ENCODE measurements at places on chromosomes 4 and X. TPM values are rescaled to one million over a fixed set of nuclear protein-coding genes. Genes with fewer than 3 reads are reported as not detected.

TACR3 gene
- under 0.01 TPM for total RNA-seq

STAP1 gene
- not detected for total RNA-seq

TEX13B gene
- total RNA-seq, result 0.12 TPM

TBX22 gene
- total RNA-seq, result not detected

PWWP3B gene
- 35.0 TPM for total RNA-seq

PHEX gene
- 1.00 TPM for total RNA-seq

ATP6AP1 gene
- 58.3 TPM for total RNA-seq

NXF2 gene
- not detected for total RNA-seq

C4orf46 gene
- 9.4 TPM for total RNA-seq

NAP1L2 gene
- 3.9 TPM for total RNA-seq

GLA gene
- 21.6 TPM for total RNA-seq

ABLIM2 gene
- not detected for total RNA-seq

SMARCA1 gene
- 65.7 TPM for total RNA-seq

SLITRK2 gene
- under 0.01 TPM for total RNA-seq

RUFY3 gene
- total RNA-seq, result 97.8 TPM

DTHD1 gene
- not detected for total RNA-seq

PCYT1B gene
- 2.1 TPM for total RNA-seq

MAGEA9B gene
- not detected for total RNA-seq

BANK1 gene
- 1.00 TPM for total RNA-seq

RTL5 gene
- 2.2 TPM for total RNA-seq

IL9R gene
- total RNA-seq, result under 0.01 TPM

MFAP3L gene
- 2.6 TPM for total RNA-seq

SMIM14 gene
- total RNA-seq, result 47.9 TPM

CNGA1 gene
- total RNA-seq, result not detected

POU3F4 gene
- total RNA-seq, result not detected

TLR6 gene
- total RNA-seq, result 3.0 TPM

STARD8 gene
- 8.7 TPM for total RNA-seq

OTOP1 gene
- not detected for total RNA-seq

ADGRG2 gene
- total RNA-seq, result not detected

DCLK2 gene
- total RNA-seq, result 14.1 TPM

PPP3CA gene
- 64.9 TPM for total RNA-seq

AFP gene
- total RNA-seq, result 1.7 TPM

FDCSP gene
- not detected for total RNA-seq

SMS gene
- total RNA-seq, result 311 TPM

IGBP1 gene
- 50.7 TPM for total RNA-seq

SSX2 gene
- total RNA-seq, result not detected

MAGEA1 gene
- not detected for total RNA-seq

VCX gene
- not detected for total RNA-seq

KCTD8 gene
- total RNA-seq, result 6.9 TPM

RHOH gene
- not detected for total RNA-seq

TLR1 gene
- 2.5 TPM for total RNA-seq

TRAM1L1 gene
- total RNA-seq, result 4.6 TPM

SOD3 gene
- 5.2 TPM for total RNA-seq

SHROOM2 gene
- total RNA-seq, result 0.75 TPM

CAMK2D gene
- 149 TPM for total RNA-seq
